ENCODE measurements at places on chromosomes 12 and 14.

- no peaks in the 10 kb centered on the region for H3K27me3 ChIP-seq
- H3K4me1 ChIP-seq, result peaks cover 16% of the 10 kb centered on the region
- H3K36me3 ChIP-seq, result peaks cover 10% of the 10 kb centered on the region
- peak overlapping the region; percentile 95 for H3K27ac ChIP-seq
- no peak for DNase-seq
Observed at GRCh38 chr12:14367040-14367661, 1.7 kb downstream of the ATF7IP start.

DNA sequence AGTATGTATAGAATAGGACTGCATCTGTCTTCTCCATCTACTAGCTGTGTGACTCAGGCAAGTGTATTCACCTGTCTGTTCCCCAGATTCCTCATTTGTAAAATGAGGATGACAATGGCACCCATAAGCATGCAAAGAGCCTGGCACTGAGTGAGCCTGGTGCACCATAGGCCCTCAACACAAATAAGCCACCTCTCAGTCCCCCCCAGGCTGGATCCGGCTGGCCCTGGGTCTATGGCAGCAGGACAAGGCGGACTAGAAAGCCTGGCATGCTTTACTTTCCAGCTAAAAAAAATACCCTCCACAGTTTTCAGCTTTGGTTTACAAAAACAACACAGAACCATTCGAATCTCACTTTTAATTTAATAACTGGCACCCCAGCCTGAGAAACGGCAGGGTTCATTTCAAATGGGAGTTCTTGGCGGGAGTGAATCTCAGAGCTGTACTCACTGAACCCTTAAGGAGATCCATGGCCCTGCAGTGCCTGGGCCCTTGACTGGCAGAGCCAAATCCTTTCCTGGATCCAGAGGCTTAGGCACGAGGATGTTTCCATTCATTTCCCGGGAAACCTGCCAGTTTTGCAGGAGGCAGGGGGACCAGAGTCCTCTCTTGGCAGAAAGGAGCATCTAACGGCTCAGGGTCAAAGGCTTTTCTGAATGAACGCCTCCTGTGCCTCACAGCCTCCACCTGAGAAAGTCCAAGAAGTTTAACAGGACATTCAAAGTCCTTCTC is 17.7 kb downstream of the SYNE3 start:
- H3K27ac ChIP-seq, result no peak overlapping the region
- peaks cover 27% of the 10 kb centered on the region for H3K27me3 ChIP-seq
- H3K36me3 ChIP-seq, result no peaks in the 10 kb centered on the region

DNA sequence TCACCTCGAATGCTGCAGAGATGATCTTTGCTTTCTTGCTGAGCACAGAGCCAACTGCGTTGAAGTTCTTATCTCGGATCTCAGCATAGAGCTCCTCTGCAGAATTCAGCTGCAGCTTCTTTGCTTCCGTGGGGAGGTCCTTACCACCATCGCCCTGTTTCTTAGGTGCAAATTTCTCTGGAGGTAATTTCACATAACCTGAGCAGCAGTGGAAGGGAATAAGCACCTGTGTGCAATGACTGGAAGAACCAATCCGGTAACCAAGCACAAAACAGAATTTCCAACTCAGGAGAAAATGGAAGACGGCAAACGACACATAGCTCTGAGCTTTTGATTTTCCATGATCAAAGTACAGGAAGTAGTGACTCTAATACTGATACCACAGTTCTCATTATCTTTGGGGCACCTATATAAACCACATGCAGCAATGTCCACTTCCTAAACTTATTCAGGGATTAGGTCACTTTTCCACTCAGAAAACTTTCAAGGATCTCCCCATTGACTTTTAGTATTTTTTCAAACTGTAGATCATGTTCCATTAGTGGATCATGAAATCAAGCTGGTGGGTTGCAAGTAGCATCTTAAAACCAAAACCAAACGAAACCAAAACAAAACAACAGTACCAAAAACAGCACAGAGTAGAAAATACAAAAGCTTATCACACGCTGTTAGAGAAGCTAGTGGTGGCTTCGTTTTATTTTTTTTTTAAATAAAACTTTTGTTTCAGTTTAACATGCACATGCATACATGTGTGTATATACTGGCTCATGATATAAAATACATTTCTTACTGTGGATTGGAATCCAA is 18.9 kb upstream of the DIABLO start:
- no peak overlapping the region for H3K4me3 ChIP-seq
- no peaks in the 10 kb centered on the region for H3K27me3 ChIP-seq
- no peak overlapping the region for H3K27ac ChIP-seq
- H3K4me1 ChIP-seq, result no peaks in the 10 kb centered on the region

DNA sequence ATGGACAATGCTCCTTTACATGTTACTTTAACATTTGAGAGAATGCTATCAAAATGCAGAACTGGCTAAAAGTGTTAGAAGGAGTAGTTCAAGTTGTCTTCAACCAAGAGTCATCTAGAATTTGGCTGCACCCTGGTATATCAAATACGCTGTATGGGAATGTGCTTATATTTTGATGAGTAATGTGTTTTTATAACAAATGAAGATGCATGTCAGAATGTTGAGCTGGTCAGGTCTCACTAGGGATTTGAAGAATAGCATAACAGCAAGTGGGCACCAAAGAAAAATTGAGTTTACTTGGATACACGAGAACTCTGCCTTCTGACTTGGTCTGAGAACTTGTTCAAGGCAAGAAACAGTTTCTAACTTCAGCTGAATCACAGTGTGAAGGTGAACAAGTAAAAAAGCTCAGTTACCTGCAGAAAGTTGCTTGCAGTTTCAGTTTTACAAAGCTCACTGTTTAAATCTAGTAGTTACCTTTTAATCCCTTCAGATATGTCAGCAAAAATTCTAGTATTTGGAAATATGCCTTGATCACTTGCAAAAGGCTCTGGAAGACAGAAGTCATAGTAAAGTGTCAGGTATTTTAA is 82.3 kb downstream of the PDE3A start:
- no peak overlapping the region for H3K27ac ChIP-seq
- H3K4me1 ChIP-seq, result peaks cover 21% of the 10 kb centered on the region
- H3K4me3 ChIP-seq, result no peak overlapping the region
- H3K36me3 ChIP-seq, result no peaks in the 10 kb centered on the region

GRCh38 chr12:123083661-123084571 is 67.0 kb downstream of the PITPNM2 start:
- no peaks in the 10 kb centered on the region for H3K27me3 ChIP-seq
- no peak overlapping the region for H3K27ac ChIP-seq

GRCh38 chr12:13530966-13531365 is 334.4 kb downstream of the EMP1 start:
- H3K4me3 ChIP-seq, result no peak overlapping the region
- no peak for DNase-seq
- no peak overlapping the region for H3K27ac ChIP-seq

DNA sequence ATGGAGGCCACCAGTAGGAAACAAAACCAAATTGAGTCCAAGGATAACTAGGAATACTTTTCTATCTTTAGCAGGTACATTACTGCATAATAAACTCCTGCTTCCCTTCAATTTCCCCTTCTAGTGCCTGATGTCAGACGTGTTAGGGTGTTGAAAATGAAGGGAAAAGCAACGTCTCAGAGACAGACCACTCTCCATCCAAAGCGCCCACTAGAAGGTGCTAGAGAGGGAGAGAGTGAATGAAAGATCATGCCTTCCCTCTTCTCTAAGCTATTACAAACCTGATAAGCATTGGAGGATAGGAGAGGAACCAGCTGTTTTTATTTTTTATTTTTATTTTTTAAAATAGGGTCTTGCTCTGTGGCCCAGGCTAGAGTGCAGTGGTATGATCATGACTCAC is 64.1 kb downstream of the ZNF641 start:
- no peaks in the 10 kb centered on the region for H3K27me3 ChIP-seq
- DNase-seq, result no peak
- no peak overlapping the region for H3K27ac ChIP-seq
- peaks cover 9% of the 10 kb centered on the region for H3K4me1 ChIP-seq
- H3K36me3 ChIP-seq, result no peaks in the 10 kb centered on the region
- no peak overlapping the region for H3K4me3 ChIP-seq

DNA sequence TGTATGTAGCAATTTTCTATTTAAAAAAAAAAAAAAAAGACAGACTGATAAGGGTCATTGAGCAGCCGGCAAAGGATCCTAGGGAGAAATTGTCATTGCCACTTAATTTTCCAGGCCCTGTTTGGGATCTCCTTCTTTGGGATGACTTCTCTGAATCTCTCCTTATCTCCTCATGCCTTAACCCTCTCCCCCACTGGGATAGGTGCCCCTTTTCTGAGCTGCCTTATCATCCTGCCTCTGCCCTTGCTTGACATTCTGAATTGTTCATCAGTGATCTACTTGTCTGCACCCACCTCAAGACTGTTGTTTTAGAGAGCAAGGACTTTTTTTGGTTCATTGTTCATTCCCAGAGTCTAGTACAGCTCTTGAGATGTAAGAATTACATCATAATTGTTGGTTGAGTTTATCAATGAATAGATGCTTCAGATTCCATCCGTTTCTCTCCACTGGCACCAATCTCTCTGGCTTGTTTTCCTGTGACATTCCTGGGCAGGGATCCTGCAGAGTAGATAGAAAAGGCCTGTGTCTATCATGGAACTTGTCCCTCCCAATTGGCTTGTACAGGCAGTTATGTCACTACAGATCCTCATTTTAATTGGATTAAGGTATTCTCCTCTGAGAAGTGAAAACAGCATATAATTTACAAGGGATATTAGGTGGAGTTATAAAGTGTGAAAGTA is 42.6 kb downstream of the SOCS2 start:
- no peak overlapping the region for H3K4me3 ChIP-seq
- H3K36me3 ChIP-seq, result no peaks in the 10 kb centered on the region
- peaks cover 2% of the 10 kb centered on the region for H3K27me3 ChIP-seq
- no peak for DNase-seq

- DNase-seq, result no peak
- H3K4me1 ChIP-seq, result peaks cover 5% of the 10 kb centered on the region
- no peak overlapping the region for H3K4me3 ChIP-seq
- no peaks in the 10 kb centered on the region for H3K27me3 ChIP-seq
Observed at GRCh38 chr12:72832024-72832423, 559.9 kb downstream of the TRHDE start.

All from mesothelial cell of epicardium (in vitro differentiated cells).